Neural progenitor cell (in vitro differentiated cells): ENCODE measurements at places on chromosomes 2 and 18. TPM values are rescaled to one million over a fixed set of nuclear protein-coding genes. Genes with fewer than 3 reads are reported as not detected.

DNA sequence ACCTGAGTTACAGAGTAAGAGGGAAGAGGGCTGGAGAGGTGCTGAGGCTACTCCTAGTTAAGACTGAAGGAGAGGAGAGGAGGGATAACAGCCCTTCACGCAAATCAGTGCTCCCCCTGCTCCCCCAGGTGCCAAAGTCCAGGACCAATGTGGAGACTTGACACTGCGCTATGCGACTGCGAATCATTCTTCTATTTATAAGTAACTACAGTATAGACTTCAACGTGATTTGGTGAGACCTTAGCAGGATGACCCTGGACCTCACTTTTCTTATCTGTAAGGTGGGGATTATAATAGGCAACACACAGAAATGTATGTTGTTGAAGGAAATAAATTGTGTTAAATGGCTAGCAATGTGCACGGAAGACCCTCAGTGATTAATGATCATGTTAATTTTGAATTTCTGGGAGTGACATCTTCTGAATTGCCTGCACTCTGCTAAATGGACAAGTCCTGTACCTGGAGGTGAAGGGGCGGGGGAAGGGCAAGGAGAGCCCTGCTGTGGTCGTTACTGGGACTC lies 11.0 kb downstream of the EN1 start:
- DNase-seq = no peak
- H3K27ac ChIP-seq = no peak overlapping the region
- no peaks in the 10 kb centered on the region for H3K36me3 ChIP-seq
- H3K4me1 ChIP-seq = peaks cover 23% of the 10 kb centered on the region

DNA sequence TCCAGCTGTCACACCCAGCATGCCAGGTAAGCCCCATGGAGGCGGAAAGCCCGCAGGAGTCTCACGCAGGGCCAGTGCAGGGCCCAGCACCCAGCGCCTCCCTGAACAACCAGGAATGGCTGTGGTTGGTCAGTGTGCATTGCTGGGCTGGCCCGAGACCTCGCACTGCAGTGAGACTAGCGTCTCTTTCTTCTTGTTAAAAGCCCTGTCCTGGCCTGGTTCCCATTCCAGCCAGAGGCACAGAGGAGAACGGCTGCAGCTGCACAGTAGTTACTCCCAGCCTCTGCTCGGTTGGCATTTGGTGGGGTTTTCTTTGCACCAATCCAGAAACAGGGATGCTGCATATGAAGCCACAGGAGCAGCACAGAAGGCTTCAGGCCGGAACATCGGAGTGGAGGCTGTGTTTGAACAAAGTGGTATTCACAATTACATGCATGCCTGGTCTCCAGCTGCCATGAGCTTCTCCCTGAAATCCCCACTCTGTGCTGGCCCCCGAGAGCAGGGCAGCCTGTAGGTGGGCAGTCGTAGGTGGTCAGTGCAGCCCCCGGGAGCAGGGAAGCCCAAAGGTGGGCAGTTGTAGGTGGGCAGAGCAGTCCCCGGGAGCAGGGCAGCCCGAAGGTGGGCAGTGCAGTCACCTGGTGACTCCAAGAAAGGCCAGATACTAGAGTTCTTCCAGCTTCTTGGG lies 163.7 kb upstream of the PXDN start:
- H3K4me3 ChIP-seq = no peak overlapping the region
- no peaks in the 10 kb centered on the region for H3K4me1 ChIP-seq
- DNase-seq = no peak
- H3K36me3 ChIP-seq = no peaks in the 10 kb centered on the region

DNA sequence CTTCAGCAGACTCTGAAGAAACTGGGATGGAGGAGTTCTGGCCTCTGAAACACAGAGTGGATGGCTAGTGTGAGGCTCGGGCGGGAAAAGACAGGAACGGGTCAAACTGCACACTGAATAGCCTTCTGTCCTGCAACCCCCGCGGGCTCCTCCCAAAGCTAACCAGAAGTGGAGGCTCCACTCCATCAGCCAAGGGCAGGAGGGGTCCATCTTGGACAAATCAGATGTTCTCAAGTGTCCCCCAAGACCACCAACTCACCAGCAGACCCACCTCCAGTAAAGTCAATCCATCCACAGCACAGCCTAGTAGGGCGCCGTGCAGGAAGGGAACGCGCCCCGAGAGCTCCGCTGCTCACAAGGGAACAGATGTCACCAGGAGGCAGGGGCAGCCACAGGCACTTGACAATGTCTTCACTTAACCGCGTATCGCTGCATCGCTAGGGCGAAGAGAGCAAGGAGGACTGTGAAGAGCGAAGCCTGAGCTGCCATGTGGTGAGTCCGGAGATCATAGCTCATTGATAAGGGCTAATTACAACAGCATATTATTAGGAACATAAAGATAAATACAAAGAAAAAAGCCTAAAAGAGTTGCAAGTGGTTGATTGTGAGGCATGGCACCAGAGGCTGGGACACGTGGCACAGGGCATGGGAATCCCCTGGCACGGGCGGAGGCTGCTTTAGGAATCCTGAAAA lies 494.6 kb upstream of the MYT1L start:
- no peaks in the 10 kb centered on the region for H3K27me3 ChIP-seq
- H3K4me3 ChIP-seq = no peak overlapping the region

- no peaks in the 10 kb centered on the region for H3K27me3 ChIP-seq
- peak; percentile 15 for DNase-seq
- no peak overlapping the region for H3K27ac ChIP-seq
- peaks cover 48% of the 10 kb centered on the region for H3K4me1 ChIP-seq
- H3K36me3 ChIP-seq = no peaks in the 10 kb centered on the region
Observed at GRCh38 chr2:134772493-134773169, 53.8 kb upstream of the TMEM163 start.

- no peak overlapping the region for H3K27ac ChIP-seq
- H3K36me3 ChIP-seq = no peaks in the 10 kb centered on the region
- no peak for DNase-seq
- H3K4me3 ChIP-seq = no peak overlapping the region
- H3K27me3 ChIP-seq = no peaks in the 10 kb centered on the region
Observed at GRCh38 chr2:97673915-97674283, 4.4 kb downstream of the C2orf92 start.

Gene YWHAQ
- 468 and 655 TPM in 2 replicates for total RNA-seq

Gene TTR
- total RNA-seq = 1.8 TPM in 1 of 2 replicates, not detected in the other

Gene CCDC74B
- 8.8 and 13.8 TPM in 2 replicates for total RNA-seq

Gene SLC4A3
- total RNA-seq = 0.88 and 3.7 TPM in 2 replicates

Gene IL1RL1
- not detected in 2 replicates for total RNA-seq

Gene LCT
- 0.03 TPM in 1 of 2 replicates, not detected in the other for total RNA-seq
